ENCODE measurements at places on chromosomes 4 and X.

DNA sequence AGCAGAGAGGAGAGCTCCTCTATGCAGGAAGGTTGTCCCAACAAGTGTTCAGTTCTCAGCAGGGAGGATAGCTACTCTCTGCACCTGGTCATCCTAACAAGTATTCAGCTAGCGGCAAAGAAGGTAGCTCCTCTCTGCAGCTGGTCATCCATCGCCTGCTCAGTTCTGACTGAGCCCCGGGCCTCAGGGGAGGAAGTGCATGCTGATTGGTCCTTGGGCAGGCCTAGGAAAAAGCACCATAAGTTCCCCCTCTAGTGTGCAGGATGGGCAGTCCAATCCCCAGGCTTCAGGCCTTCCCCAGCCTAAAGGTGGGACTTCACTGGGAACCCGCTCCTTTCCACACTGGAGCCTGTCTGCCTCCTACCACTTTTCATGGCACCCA is 4.4 kb upstream of the FBXW7 start:
- DNase-seq, result no peak

DNA sequence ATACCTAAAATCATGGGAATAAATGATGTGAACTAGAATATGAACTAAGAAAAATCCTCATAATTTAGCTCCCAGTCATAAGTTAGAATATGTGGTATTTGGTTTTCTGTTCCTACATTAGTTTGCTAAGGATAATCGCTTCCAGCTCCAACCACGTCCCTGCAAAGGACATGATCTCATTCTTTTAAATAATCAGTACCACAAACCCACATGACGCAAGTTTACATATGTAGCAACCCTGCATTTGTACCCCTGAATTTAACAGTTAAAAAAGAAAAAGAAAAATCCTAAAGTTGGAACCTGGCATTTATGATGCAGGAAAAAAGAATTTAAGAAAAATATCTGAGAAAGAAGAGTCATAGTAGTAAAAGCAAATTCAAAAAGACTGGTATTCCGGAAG is 13.3 kb downstream of the UBA6 start:
- DNase-seq, result no peak

GRCh38 chr4:156765277-156765676 is 206.3 kb downstream of the PDGFC start:
- no peak for DNase-seq

- no peak for DNase-seq
Measured at GRCh38 chr4:84145176-84145575, 353.9 kb downstream of the NKX6-1 start.

- no peak for DNase-seq
Measured at GRCh38 chrX:352181-352580, 33.6 kb upstream of the GTPBP6 start.

- no peak for DNase-seq
Measured at GRCh38 chr4:182494103-182494502, 250.9 kb downstream of the TENM3 start.

- no peak for DNase-seq
Measured at GRCh38 chrX:154072192-154072591, 25.3 kb downstream of the MECP2 start.

DNA sequence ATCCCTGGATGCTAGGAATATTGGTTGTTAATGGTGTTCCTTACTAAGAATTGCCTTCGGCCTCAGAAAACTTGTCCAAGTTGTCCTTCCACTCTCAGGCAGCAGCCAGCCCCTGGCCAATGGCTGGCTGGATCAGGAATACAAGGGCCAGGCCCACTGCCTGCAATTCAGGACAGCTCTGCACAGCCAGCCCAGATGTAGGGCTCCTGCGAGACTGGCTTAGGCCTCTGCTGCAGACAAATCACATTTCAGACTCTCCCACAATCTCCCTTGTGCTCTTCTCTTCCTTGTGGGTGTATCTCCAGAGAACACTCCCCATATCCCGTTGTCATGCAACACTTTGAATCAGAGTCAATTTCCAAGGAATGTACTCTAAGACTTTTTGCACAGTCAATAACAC is 747.6 kb upstream of the FTHL17 start:
- no peak for DNase-seq

GRCh38 chrX:25083661-25084060 is 67.9 kb upstream of the ARX start:
- DNase-seq, result no peak

DNA sequence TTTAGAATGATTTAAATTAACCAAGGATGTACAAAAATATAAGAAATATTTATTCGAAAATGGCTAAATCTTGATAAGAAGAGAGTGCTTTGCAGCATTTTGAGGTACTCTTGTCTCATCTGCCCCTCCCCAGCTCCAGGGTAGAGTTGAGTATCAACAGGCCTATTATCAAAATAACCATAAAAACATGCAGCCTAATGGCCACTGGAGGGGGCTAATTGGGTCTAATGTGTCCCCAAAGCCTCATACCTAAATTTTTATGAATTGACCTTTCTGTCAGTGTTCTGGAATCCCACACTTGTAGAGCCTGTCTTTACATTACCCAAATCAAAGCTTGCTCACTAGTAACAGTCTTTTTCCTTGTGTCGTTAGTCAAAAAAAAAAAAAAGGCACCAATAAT is 544.9 kb upstream of the CPXCR1 start:
- DNase-seq, result no peak

DNA sequence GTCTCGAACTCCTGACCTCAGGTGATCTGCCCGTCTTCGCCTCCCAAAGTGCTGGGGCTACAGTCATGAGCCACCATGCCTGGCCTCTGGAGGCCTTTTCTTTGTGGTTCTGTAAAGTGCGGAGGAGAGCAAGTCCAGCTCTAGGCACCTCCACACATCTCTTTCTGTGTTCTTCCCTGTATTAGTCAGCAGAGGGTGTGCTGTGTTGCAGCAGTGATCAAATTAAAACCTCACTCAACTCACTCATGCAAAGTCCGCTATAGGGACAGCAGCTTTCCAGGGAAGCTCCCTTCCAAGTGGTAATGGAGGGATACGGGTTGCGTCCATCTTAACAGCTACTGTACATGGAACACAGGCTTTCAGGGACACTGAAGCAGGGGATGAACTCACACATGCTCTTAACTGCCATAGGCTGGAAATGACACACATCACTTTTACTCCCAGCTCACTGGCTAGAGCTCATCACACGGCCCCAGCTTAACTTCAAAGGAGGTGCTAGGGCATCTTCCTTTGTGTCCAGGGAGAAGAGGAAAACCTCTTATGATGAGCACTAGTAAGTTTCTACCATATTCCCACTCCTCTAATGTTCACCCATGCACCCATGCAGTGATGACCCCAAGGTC is 36.0 kb upstream of the CCNG2 start:
- no peak for DNase-seq

GRCh38 chr4:38692421-38692820 is 28.4 kb downstream of the KLF3 start:
- no peak for DNase-seq

- DNase-seq, result no peak
Measured at GRCh38 chrX:43224496-43224895, 431.6 kb upstream of the MAOA start.

DNA sequence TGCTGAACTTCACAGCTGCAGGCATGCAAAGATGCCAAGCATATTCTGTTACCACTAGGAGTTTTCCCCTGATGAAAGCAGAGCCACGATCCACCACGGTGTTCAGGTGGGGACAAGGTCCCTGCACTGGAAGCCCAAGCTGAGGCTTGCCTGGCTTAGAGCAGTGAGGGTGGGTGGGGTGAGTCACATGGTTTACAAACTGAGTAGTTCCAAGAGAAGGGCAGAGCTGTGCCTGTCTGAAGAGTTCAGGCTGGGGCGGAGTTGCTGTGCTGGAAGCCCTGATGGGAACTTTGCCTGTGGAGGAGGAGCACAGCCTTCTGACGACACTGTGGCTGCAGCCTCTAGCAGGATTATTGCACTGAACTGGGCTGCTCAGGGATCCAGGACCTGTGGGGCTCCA is 45.5 kb downstream of the FAM9B start:
- DNase-seq, result no peak

GRCh38 chr4:15805583-15806517 is 27.7 kb downstream of the CD38 start:
- no peak for DNase-seq

GRCh38 chrX:103439161-103439560 is 62.8 kb downstream of the BEX3 start:
- DNase-seq, result no peak

DNA sequence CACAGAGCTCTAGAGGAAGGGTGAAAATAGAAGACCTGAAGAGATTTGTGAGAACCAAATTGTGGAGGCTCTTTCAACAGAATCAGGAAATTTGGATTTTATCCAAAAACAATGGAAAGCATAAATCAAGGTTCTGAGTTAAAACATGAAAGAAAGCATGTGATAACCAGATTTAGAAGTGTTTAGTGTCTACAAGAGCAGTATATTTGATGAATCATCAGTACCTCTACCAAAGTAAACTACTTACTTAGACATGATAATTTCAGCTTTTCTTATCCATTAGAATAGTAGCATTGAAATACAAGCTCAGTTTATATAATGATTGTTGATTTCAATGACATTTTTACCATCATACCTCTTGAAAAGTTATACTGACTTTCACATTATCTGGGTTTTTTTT is 25.9 kb upstream of the INTU start:
- DNase-seq, result no peak

DNA sequence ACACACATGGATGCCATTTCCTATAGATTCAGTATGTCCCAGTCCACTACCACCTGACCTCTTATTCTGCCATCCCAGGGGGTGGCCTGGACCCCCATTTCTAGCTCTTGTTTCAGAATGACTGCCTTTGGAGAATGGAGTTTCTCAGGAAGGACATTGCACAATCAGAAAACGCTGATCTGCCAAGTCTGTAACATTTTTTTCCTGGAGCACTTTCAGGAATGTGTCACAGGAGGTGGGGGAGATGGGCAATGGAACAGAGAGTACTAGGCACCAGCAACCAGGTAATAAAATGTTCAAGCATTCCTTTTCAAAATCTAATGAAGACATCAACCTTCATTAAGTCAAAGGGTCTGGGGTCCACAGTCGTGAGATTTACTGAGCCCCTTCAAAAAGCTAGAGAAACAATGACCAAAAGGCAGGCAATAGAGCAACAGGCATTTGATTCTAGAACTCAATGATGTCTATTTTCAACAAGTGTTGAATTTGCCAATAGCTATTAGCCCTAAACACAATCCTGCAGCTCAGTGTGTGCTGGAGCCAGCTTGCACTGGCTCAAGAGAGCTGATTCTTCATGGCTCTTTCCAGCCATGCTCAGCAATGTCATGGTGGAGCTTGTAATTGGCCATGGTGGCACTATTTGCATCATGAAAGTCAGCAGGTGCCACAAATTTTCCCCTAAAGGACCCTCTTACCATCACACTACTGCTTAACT is 87.1 kb downstream of the KDR start:
- no peak for DNase-seq

- DNase-seq, result no peak
Measured at GRCh38 chrX:153460826-153461225, 9.6 kb downstream of the HAUS7 start.

DNA sequence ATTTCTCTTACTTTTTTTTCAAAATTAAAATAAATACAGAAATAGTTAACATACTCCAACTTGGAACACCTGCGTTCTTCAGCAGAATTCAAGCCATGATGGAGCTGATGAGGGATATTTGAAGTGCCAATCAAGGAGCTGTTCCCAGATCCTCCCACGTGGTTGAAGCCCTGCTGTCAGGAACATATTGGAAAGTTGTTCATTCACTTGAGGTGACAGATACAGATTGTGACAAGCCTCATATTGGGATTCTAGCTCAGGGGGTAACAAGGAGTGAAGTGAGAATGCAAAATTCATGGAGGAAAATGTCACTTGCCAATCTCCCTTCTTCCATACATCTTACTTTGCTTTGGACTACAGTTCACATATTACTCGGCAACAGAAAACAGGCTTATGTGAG is 2670.8 kb downstream of the PCDH7 start:
- DNase-seq, result no peak

DNA sequence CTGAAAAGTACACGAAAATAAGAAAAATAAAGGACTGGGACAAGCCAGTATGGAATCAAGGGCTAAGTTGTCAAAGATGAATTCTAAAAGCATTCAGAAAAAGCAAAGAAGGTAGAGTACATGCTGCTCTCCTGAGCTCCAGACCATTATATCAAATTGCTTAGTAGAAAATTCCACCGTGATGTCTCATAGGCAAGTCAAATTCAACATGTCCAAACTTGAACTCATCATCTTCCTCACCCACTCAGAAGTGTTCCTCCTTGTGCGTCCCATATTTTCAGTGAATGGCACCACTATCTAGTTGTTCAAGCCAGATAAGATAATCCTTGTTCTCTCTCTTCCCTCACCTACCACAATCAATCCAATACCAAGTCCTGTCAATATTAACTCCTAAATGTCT is 37.5 kb upstream of the IL13RA2 start:
- no peak for DNase-seq

DNA sequence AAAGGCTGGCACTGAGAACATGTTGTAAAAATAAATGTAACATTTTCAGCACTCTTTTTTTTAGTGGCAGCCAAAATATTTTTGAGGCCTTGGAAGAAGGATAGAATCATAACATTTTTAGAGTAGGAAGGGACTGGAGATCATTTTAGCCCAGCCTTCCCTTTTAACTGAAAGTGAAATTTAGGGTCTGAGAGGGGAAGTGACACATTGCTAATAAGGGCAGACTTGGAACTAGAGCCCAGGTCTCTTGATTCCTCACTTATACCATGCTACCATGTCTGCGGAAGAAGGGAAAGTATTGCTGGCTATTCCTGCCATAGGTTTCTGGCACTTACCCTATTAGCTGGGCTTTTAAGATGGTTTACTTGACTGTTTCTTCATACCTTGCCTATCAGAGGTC is 4.8 kb downstream of the WDR44 start:
- no peak for DNase-seq

DNA sequence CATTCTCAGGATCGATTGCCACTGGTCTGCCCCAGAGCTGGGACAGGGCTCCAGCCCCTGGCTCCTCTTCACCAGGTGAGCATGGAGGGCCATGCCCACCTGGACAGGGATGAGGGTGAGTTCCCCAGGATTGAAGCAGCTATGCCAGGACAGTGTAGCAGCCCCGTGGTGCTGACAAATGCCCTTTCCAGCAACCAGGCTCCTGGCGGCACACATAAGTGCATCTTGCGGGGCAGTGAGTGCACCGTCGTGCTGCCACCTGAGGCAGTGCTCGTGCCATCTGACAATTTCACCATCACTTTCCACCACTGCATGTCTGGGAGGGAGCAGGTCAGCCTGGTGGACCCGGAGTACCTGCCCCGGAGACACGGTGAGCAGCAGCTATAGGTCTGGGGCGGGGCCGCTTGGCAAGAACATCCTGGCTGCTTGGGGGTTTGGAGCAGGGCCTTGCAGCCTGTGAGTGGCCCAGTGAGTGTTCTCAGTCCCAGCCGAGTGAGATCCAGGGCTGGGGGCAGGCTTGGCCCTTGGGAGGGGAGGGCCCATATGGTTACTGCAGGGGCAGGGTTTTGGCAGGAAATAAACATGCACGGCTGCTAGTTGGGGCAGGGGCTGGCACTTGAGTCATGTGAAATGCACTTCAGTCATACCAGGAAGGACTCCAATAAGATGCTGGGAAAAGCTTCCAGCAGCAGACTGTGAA is 6.1 kb downstream of the IL9R start:
- no peak for DNase-seq

All from activated T-helper 1 cell treated with anti-CD3 and anti-CD28 coated beads, Interleukin-2, amount 50 U/mL, for 16 hours (primary cell).